NCI-H2171 treated with DMSO at 0.1 percent for 48 hours (cell line): ENCODE measurements at places on chromosomes 2 and 18.

GRCh38 chr18:68394705-68395104 is 320.2 kb downstream of the TMX3 start:
- no peak for DNase-seq

- DNase-seq: no peak
Observed at GRCh38 chr2:161436411-161436810, 20.3 kb downstream of the TBR1 start.

DNA sequence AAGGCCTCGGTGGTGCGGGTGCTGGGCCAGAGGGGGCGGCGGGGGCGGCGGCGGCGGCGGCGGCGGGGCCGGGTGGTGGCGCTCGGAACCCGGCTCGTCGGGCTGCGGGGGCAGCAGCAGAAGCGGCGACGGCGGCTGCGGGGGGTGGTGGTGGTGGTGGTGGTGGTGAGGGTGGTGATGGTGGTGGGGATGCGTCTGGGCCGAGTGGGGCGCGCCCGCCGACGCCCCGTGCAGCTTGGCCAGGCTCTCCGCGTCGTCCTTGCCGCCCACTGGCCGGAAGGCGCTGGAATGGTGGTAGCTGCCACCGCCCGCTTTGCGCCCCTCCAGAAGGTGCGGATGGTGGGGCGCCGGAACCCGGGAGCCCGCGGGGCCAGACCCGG is 4.4 kb downstream of the SKOR2 start:
- DNase-seq: no peak

DNA sequence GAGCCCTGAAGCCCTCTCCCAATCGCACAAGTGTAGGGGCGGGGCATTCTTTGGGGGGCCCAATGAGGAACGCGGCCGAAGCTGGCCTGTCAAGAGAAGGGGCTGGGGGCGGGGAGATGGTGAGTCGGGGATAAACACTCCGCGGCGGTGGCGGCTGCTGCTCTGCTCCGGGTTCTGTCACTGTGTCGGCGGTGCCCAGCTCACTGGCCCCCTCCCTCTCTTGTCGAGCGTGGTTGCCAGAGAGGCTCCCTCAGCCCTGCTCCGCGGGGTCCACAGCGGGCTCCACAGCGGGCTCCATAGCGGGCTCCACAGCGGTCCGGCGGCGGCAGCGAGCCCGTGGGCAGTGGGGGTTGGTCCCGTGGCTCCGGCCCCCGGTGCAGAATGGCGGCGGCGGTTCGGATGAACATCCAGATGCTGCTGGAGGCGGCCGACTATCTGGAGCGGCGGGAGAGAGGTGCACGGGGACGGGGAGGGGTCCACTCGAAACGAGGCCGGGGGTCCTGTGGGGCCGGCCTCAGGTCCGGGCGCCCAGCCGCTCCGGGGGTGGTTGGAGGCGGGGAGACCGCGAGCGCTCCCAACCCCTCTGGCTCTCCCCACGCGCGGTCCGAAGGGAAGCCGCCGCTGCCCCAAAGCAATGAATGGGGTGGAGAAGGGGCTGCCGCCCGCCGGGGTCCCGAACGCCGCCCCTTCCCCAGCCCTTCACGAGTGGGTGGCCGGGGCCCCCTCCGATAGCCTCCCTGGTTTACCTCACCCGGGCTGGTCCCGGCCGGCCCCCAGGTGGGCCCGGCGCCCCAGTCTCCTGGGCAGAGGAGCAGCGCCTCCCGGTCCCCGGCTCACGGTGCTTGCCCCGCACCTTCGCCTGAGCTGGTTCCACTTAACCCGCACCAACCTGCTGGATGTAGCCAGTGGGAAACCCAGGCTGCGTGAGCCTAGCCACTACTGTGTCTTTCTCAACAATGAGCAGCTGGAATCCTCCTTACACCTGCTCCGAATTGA is at the start of gene MXD1:
TSS of gene MXD1 (plus strand) at position 160 of the 996 bp plus-strand sequence. CDS start at position 382, 222 bp downstream.
- no peak for DNase-seq

- DNase-seq: no peak
Observed at GRCh38 chr2:58916063-58916462, 674.9 kb upstream of the FANCL start.

- DNase-seq: no peak
Observed at GRCh38 chr2:187302116-187302515, 145.9 kb downstream of the CALCRL start.

GRCh38 chr2:100924520-100925451 is 77.3 kb upstream of the RPL31 start:
- DNase-seq: no peak

- no peak for DNase-seq
Observed at GRCh38 chr18:34704074-34704473, 6.0 kb upstream of the DTNA start.

DNA sequence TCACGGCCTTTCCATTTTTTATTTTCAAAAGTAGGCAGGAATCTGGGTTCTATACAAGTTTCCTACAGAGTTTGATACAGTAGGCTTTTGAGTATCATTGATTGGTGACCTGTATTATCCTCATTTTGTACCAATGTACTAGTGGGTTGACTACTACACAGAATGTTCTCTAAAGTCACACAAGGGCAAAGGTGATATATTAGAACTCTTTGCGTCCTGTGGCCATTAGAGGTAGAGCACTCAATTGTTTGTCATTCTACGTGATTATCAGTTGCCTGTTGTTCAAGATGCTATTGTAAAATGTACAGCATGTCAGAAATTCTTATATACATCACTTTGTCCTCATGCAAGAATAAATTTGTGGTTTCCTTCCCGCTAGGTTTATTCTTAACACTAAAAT is 24.8 kb downstream of the WDR75 start:
- no peak for DNase-seq

DNA sequence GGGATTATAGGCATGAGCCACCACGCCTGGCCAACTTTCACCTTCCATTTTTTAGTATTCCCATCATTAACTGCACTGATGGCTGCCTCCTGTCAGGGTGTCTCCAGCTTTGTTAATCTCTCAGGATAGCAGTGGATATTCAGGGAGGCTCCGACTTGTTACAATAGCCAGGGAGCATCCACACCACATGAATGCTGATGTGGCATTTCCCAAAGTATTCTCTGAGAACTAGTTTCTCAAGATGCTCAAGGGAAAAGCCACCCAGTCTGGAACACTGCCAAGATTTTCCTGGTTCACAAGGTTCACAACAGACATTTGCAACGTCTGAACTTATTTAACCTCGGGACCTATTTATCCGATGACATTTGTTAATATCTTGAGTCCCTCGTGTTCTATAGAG is 33.8 kb downstream of the ZNF519 start:
- DNase-seq: no peak

- peak; percentile 57 for DNase-seq
Observed at GRCh38 chr2:9950521-9951271, 797 bp upstream of the GRHL1 start.

- DNase-seq: peak; percentile 91
Observed at GRCh38 chr2:67792681-67793091, 270.1 kb downstream of the C1D start.

- DNase-seq: no peak
Observed at GRCh38 chr2:205451901-205452512, 230.3 kb upstream of the NRP2 start.

DNA sequence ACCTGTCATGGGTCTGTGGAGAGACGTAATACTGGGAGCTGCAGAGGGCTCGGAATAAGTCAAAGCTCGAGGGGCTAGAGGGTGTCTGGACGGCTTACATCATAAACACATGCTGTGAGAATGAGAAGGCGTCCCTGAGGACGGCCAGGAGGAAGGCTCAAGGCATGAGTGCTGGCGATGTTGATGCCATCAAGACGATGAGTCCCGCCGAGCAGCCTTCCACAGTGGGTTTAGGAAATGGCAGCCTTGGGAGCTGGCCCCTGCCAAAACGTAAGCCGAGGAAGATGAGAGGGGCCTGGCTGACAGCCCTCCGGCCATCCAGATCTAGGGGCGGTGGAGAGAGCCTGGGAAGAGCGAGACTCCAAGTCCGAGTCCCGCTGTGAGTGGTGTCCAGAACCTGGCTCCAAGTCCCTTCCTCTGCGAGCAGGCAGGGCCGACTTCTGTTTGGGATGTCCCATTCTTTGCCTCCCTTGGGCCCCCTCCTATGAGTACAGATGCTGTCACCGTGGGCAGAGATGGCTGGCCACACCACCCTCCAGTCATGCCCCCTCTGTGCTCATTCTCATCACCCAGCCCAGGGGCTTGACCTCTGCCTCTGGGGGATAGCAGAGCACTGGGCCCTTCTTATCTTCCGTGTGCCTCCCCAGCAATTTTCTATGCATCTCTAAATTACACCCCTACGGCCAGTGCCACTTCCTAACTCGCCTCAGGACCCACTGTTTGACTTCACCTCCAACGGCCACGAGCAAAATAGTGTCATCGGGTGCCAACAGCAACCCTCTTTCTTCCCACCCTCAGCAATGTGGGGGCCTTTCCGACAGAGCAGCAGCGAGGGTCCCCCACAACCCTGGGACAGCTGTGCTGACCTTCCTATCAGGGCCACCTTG is 175.7 kb downstream of the FAM210A start:
- no peak for DNase-seq

GRCh38 chr2:210546424-210547208 is 9.8 kb upstream of the CPS1 start:
- DNase-seq: peak; percentile 2

- DNase-seq: no peak
Observed at GRCh38 chr2:59180621-59181020, 939.5 kb upstream of the FANCL start.

GRCh38 chr18:26702086-26702485 is 153.7 kb upstream of the KCTD1 start:
- no peak for DNase-seq

GRCh38 chr2:27977731-27978312 is 87.3 kb downstream of the BABAM2 start:
- no peak for DNase-seq

DNA sequence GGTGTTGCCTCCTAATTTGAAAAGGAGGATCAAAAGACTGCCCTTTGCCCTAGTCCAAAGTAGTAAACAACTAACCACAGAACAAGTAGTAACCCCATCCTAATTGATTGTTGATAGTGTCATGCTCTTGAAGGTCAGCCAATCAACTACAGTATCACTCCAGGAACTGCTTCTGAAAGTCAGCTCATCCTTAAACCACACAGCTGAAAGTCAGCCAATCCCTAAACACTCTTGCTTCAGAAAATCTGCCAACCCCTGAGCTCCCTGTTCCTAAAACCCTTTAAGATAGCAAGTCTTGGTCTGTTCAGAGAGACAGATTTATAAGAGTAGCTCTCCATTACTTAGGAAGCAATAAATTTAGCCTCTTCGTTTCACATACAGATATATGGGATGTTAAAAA is 51.6 kb upstream of the CPO start:
- no peak for DNase-seq

GRCh38 chr2:101293544-101293943 is 15.0 kb downstream of the RNF149 start:
- DNase-seq: no peak

- no peak for DNase-seq
Observed at GRCh38 chr2:65802298-65802942, 370.0 kb upstream of the SPRED2 start.

- no peak for DNase-seq
Observed at GRCh38 chr2:163255086-163255485, 416.5 kb upstream of the KCNH7 start.

DNA sequence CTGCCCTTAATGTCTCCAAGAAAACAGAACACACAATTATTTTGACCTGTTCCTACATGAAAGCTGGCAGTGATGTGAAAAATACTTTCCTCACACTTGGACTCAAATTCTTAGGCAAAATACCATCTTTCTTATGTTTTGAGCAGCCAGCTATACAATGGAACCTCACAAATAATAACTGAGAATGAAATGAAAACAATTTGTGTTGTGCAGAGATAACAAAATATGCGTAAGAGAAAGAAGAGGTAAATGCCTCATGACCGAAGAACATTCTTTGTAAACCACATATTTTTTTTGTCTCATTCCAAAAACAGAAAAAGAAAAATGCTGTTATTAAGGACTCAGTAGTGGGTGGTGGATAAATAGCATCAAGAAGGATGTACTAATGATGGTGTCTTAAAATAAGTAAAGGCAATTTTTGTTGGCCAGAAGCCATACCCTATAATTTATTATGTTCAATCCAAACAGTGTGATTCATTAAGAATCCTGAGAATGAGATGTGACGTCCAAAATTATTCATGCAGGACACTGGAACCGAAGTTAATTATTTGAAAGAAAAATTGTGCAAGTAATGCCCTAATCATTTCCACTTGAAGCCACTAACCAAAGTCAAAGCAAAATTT is 193.0 kb upstream of the NETO1 start:
- DNase-seq: no peak

DNA sequence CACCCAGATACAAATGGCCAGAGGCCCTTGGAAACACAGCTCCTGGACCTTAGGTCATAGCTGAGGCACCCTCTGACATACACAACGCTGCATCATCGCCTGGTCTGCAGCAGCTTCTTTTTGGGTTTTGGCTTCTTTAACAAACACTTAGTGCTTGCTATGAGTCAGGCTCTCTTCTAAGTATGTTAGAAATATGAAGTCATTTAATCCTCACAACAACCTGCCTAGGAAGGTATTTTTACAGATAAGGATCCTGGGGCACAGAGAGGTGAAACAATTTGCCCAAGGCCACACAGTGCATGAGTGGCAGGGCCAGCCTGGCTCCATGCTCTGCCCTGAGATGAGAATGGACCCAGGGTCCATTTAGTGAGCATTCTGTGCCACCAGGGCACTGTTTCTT is 96.6 kb downstream of the TMEM17 start:
- no peak for DNase-seq

GRCh38 chr2:132449868-132450267 is 33.3 kb downstream of the GPR39 start:
- no peak for DNase-seq

GRCh38 chr2:137741784-137742362 is 222.4 kb upstream of the HNMT start:
- no peak for DNase-seq

DNA sequence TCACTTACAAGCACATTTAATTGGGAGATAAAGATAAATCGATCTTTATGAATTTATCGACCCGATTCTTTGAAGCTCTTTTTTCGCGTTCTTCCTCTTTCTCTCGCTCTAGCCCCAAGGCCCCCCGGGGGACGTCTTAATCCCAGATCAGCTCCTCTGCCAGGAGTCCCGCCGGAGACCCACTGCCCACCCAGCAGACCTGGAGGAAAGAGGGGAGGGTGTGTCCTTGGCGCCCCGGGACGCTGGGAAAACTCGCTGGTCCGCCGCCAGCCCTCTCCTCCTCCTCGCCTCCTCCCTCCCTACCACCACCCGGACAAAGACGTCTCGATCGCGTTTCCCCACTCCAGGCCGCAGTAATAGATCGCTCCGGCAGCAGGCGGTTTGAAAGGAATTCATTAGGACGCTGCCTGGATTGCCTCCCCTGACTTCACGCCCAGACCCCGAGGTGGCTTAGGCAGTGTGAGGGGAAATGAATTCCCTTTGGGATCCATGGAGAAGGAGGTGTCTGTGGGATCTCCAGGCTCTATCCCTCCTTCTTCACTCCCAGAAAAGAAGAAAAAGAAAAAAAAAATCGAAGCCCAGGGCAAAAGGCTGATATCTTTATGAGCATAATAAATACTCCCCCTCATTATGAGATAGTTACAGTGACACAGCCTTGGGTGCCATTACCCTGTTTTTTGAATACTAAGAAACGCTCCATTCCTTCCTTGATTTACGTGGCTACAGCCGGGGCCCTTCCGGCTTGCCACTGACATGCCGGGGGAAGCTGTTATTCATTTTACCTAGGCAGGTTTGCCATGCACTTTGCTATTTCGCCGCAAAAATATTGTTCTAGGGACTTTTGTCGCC is 1.8 kb upstream of the GBX2 start:
- DNase-seq: no peak

GRCh38 chr2:172256886-172257285 is 154.2 kb upstream of the DLX2 start:
- DNase-seq: peak; percentile 75
